Sciatic nerve (tissue), 2 donors: ENCODE measurements at places on chromosomes 5 and 9. TPM values are rescaled to one million over a fixed set of nuclear protein-coding genes. Genes with fewer than 3 reads are reported as not detected.

DNA sequence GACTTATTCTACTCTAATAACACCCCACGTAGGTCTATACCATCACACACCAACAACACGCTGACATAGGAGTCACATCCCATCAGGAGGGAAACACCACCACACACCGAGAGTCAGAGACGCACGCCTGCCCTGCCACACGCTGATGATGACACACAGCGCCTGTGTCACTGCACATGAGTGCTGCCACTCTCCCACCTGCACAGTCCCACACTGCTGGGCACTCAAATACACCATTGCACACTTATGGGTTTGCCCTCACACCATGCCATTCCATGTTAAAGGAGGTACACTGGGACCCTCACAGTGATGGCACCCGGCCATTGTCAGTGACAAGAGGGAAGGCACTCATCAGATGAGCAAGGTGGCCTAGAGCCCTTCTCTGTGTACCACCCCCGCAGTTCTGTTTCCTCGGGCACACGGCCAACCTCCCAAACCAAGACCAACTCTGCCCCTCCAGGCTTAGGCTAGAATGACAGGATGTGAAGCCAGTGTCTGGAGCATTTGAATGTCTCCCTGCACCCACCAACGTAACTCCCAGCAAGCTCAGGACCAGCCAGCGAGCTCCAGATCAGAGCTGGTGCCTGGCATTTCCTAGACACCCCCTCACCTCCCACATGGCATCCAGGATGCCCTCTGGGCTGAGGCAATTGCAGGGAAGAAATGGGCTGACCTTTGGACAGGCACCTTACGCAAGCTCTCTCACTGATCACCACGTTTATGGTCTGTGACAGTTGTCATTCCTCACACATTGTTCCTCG is 3.6 kb upstream of the CPLX2 start:
- DNase-seq, result no peak

DNA sequence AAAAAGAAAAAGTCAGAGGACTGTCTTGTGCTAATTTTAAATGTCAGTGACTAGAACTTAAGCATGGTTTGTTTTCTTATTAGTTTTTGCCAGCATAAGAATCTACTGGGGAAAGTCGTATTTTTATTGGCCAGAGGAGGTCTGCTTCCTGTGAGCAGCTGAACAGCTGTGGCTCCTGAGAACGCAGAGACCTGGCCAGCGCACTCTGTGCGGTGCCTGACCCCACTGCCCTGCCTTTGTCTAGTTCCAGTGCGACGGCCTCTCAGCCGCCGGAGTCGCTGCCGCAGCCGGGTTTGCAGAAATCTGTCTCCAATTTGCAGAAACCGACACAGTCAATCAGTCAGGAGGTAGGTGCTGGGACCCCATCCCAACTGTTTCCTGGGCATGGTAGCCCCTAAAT is 42.5 kb downstream of the PRRC2B start:
- DNase-seq, result no peak

GRCh38 chr5:132782101-132782500 is 5.1 kb upstream of the SEPTIN8 start:
- DNase-seq, result no peak

DNA sequence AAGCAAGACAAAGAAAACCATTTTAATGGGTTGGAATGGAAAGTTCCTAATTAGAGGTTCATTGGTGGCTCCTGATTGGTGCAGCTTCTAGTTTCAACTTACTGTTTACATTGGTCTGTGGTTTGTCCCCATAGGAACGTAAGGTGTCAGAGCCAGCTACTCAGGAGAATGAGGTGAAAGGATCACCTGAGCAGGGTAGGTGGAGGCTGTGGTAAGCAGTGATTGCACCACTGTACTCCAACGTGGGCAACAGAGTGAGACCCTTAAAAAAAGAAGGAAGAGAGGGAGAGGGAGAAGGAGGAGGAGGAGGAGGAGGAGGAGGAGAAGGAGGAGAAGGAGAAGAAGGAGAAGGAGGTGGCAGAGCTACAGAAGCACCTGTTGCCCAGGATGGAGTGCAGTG is 30.4 kb downstream of the KCNIP1 start:
- DNase-seq, result no peak

Gene ASPN
- total RNA-seq, result 14.4 TPM

Gene CTXN3
- total RNA-seq, result not detected

Gene PTGS1
- 6.0 TPM for total RNA-seq

Gene TMEM141
- total RNA-seq, result 37.8 TPM
